NCI-H1417 treated with DMSO at 0.1 percent for 48 hours (cell line): ENCODE measurements at places on chromosomes 11 and 22.

DNA sequence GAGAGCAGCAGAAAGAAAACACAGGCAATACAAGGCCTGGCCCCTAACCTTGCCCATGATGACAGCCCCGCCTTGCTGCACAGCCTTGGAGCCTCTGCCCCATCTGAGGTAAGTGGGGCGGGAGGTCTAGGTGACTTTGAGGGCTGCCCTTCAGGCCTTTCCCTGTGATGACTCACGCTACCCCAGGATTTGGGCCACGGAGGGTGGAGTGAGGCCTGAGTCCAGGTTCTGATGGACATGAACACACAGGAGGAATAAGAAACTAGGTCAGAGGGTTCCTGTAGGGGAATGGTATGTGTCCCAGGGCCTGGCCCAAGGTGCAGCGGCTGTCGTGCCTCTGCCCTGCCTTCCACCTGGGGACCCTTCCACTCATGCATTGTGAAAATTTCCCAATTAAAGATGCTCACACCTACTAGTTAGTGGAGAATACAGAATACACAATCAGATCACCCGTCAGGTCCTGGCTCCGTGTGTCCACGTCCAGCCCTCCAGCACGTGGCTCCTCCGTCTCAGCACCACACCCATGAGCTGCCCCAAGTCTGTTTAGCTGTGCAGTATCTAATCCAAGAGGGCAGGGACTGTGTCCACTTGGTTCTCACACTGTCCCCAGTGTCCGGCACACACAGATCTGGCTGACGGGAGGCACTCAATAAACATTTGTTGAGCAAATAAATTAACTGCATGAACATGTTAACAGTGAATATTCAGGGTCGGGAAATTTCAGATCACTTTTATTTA is 111.0 kb downstream of the CHST1 start:
- DNase-seq: no peak

GRCh38 chr11:11961399-11962028 is 46.9 kb downstream of the DKK3 start:
- DNase-seq: no peak

- no peak for DNase-seq
These were observed 72.7 kb downstream of the SC5D start for GRCh38 chr11:121365304-121365703.

DNA sequence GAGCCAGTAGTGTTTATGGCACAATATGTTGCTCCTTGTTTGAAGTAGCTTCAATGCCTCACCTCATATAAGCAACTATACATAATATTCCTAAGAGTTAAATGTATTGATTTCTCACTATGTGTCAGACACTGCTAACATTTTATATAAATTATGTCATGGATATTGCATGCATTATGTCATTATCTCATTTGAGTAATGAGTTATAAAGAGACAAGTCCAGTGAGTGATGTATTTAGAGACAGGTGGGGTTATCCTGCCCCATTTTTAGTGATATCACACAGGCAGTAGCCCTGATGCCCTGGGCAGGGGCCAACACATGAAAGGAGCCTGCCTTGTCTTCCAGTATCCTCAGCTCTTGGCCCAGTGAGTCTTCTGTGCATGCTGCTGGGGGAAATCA is 247.0 kb upstream of the SESN3 start:
- DNase-seq: no peak

DNA sequence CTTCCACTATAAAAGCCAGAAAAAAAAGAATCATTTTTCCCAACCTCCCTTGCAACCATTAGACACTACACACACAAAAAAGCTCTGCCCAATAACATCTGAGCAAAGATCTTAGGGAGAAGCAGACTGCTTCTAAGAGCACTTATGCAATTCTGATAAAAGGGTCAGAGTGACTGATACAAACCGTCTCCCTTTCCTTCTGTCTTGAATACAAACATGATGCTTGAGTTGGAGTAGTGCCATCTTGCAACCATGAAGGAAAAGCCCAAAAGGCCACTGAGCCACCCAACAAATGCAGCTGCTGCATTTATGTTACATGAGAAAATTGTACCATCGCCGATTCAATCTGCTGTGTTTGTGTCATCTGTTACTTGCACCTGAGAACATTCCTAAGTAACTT is 47.6 kb upstream of the EED start:
- DNase-seq: no peak

DNA sequence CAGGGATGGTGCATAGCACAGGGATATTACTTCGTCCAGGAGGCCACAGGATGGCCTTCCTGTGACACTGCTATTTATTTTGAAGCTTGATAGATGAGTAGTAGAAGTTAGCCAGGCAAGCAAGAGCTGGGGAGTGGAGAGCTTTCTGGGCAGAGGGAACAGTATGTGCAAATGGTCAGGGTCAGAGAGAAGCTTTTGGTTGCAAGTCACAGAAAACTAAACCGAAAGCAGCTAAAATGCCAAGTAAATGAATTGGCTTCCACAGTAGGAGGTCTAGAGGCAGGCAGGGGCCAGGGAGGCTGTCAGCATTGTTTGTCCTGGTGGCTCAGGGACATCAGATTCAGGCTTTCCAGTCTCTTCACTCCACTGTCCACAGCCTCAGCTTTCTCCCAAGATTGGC is 247.5 kb downstream of the GRIK4 start:
- no peak for DNase-seq

- no peak for DNase-seq
These were observed 432.1 kb downstream of the BRD1 start for GRCh38 chr22:49395617-49396016.

DNA sequence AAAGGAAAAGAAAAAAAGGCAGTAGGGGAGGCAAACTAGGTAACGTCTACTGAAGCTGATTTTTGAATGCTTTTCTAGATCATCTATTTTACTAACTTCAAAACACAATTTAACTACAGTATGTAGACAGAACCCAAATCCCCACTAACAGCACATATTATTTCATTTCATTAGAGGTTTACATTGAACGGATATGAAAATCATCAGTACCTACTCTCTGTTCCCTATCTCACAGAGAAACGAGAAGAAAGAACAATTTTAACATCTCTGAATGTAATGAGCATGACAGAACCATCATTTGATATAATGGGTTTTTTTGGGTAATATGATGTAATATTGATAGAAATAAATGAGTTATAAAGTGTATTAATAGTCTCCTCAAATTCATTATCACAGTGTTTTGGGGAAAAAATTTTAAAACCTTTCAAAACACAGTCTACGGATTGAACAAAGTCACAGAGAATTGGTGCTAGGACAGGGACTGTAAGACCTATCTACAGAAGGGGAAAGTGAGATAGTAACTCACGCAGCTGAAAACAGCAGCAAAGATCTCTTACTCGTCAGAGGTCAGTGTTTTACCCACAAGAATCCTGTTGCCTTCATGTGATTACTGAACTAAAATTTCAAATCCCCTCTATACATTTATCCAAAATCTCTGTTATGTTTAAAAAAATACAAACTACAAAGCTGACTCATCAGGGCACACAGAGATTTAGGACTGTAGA is 77.3 kb downstream of the ZBTB44 start:
- DNase-seq: no peak
